Anterior cingulate cortex (tissue), 58 donors: ENCODE measurements at places on chromosomes 1 and 21.

- DNase-seq = no peak
Observed at GRCh38 chr21:46500224-46500861, 41.7 kb downstream of the DIP2A start.

DNA sequence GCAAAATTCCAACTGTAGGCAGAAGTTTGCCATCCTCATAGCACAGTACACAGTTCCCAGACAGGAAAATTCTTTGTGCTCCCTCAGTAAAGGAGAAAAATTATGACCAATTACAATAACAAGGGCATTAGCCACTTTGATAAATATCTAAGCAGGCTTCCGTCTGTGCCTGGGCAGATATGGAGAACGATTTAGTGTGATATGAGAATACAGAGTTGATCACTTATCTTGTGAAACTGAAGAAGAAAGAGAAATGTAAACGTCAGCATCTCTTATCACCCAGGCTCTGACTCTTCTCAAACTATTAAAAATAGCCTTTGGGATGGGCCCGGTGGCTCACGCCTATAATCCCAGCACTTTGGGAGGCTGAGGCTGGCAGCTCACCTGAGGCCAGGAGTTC lies 54.5 kb upstream of the TIAM1 start:
- no peak for DNase-seq

DNA sequence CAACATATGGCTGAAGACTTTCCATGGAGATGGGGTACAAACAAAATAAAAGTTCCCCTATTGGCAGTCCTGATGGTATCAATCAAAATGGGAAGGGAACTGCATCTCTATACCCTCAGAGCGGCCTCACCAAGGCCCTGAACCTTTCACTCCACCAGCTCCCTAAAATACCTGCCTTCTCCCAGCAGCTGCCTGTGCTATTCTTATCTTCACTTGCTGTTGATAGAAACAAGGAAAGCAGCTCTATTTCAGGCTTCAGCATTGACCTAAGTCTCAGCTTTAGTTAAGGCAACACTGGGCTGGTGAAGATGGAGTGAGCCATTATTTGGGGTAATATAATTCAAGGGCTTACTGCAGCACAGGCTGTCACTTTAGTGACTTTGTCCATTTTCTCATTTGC lies 21.7 kb upstream of the PIGC start:
- no peak for DNase-seq

GRCh38 chr1:245241526-245242130 lies 86.8 kb downstream of the KIF26B start:
- DNase-seq = no peak

- DNase-seq = no peak
Observed at GRCh38 chr1:119294722-119295121, 73.9 kb upstream of the HAO2 start.

DNA sequence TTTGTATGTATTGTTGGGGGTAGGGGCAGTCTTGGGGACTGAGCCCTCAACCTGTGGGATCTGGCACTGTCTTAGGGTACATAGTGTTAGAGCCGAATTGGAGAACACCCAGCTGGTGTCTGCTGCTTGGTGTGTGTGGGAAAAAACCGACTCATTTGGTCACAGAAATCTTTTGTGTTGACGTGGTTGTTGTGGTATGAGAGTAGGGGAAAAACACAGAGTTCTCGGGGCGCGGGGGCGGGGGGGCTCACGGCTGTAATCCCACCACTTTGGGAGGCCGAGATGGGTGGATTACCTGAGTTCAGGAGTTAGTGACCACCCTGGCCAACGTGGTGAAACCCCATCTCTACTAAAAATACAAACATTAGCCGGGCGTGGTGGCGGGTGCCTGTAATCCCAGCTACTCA lies 15.3 kb upstream of the SRSF10 start:
- DNase-seq = no peak

DNA sequence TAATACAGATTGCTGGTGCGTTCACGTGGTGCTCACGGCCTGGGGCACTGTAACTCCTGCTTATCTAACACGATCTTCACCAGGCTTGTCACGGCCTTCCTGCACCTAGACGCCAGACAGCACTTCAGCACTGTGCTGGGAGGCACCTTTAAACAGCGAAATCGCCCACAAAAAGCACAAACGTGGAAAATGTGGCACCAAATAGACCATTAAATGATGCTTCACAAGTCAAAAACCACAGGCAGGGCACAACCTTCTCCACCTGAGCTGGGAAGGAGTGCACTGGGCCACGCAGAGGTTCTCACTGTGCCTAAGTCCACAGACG lies 20.0 kb downstream of the IBA57 start:
- no peak for DNase-seq

- DNase-seq = no peak
Observed at GRCh38 chr1:82932207-82932606, 1066.7 kb downstream of the TTLL7 start.

DNA sequence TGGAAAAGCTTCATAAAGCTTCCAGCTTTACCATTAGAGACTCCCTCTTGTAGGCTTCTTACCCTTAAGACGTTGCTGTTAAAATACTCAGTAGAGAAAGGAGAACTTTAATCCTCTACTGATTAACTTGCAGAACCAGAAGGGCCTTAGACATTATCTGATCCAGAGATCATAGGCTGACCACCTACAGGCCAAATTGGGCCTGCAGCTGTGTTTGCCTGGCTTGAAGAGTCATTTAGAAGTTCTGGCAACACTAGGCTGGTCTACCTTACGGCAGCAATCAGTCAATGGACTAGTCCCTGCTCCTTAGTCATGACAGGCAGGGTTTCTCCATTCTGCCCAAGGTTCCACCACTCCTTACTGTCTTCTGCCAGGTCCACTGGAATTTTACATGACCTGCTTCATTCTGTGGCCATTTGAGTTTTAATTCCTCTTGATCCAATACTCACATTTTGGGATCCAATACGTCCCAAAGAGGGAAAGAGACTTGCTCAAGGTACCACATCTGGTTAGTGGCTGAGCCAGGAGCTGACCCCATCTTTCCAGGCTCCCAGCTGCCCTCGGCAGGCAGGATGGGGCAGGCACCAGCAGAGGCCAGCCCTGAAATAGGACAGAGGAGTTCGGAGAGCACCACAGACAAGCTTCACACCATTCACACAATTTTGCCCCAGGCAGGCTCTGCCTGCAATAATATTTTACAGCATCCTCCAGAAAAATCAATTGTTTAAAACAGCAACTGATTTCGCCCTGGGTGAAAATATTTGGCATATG lies 96.8 kb downstream of the TNR start:
- no peak for DNase-seq

- no peak for DNase-seq
Observed at GRCh38 chr1:97925151-97925550, 4.3 kb upstream of the DPYD start.

DNA sequence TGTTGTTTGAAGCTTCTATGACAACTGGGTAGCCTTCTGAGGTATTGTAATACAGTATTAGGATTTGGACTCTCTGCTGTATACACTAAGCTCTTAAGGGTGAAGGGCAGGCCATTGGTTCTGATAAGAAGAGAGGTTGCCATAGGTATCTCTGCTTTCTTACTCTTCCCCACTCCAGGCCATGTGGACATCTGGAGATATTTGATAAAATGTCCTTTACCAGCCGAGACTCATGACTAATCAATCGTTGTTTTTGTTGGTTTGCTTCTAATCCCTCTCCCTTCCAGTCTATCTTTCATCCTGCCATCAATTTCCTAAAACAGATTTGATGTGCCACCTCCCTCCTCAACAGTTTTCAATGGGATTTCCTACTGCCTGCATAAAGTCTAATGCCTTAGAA lies 64.6 kb upstream of the WDR26 start:
- DNase-seq = no peak

- no peak for DNase-seq
Observed at GRCh38 chr1:111436726-111437125, 9.2 kb upstream of the OVGP1 start.
